ENCODE measurements at places on chromosomes 16 and 17.

GRCh38 chr17:28858801-28859355 lies 4.1 kb downstream of the ERAL1 start:
- no peak for DNase-seq

- DNase-seq = no peak
These were observed 34.9 kb upstream of the DHX8 start for GRCh38 chr17:43448720-43449469.

- DNase-seq = no peak
These were observed 52.5 kb upstream of the WSB1 start for GRCh38 chr17:27241346-27241946.

DNA sequence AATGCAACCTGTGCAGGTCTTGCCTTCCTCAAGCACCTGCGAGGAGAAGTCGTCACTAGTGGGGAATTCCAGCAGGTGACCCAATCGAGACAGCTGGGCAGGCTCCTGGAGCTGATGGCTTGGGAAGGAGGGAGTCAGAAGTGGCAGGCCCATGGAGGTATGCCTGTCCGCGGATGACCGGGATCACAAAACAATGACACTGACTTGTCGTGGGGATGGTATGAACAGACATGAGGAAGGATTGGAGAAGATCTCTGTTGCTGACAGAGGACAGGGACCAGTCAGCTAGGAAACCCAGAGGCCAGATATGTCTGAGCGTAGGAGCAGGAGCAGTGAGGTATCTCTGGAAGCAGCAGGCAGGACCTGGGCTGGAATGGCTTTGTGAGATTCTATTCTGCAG lies 233.3 kb downstream of the SOX9 start:
- no peak for DNase-seq

- peak; percentile 38 for DNase-seq
These were observed 13.4 kb upstream of the TAC4 start for GRCh38 chr17:49861150-49861884.

DNA sequence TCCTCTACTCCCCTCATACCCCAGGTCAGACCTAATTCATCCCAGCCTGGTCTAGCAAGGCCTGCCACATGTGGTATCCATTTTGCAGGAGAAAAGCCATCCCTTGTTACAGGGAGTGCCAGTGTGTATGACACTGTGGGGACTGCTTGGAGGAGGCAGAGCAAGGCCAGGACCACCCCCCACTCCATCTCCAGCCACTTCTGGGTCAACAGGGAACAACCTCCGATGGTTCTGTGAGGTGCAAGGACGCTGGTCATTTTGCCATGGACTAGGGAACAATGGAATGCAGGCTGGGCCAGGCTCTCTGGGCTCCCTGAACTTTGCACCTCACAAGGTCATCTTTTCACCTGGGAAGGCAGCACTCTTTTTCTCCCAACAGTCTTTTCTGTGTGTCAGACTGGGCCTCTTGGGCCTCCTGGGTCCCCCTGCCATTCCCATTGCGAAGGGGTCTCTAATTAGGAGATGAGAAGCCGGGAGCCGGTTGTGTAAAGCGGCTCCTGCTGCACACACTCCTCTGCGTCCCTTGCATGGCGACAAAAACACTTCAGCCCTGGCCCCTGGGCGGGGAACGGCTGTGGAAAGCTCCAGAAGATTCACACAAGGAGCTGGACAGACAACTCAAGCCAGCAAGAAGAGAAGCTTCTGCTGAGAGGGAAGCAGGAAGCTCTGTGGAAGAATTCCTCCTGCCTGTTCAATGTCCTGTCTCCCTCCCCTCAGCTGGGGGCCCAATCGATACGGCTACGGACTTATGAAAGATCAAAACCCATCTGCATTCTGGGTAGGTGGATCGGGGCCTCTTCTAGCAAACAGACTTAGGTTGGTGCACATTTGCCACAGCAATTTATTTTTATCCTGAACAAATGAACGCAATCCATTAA lies 38.5 kb upstream of the MTSS2 start:
- DNase-seq = no peak

GRCh38 chr17:73827627-73828291 lies 183.5 kb upstream of the SDK2 start:
- no peak for DNase-seq

DNA sequence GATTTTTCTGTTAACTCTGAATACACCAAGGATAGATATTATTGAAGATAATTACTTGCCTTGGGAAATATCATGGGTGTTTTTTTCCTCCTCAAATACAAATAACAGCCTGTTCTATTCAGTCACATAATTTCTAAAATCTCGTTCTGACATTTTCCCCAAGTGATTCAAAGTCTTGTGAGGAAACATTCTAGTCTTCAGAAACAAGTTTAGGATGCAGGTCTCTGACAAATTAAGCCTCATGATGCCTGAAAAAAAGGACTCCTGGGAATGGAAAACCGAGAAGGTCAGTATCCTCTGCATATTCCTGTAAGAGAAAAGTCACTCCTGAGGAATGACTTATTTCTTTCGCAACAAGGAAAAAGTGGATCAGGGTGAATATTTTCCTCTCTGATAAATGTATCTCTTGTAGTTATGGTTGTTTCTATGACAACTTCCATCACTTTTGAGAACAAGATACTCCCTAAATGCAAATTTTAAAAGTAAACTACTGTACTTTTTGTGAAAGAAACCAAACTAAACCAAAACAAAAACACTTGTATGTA lies 384.6 kb downstream of the CNTNAP4 start:
- no peak for DNase-seq

- DNase-seq = no peak
These were observed 885 bp upstream of the SLFN13 start for GRCh38 chr17:35449371-35449931.

GRCh38 chr16:11611871-11612664 lies 25.3 kb upstream of the LITAF start:
- DNase-seq = no peak

GRCh38 chr17:55898195-55898594 lies 147.3 kb downstream of the PCTP start:
- DNase-seq = no peak

- no peak for DNase-seq
These were observed 660.9 kb downstream of the MAF start for GRCh38 chr16:78939597-78939996.

DNA sequence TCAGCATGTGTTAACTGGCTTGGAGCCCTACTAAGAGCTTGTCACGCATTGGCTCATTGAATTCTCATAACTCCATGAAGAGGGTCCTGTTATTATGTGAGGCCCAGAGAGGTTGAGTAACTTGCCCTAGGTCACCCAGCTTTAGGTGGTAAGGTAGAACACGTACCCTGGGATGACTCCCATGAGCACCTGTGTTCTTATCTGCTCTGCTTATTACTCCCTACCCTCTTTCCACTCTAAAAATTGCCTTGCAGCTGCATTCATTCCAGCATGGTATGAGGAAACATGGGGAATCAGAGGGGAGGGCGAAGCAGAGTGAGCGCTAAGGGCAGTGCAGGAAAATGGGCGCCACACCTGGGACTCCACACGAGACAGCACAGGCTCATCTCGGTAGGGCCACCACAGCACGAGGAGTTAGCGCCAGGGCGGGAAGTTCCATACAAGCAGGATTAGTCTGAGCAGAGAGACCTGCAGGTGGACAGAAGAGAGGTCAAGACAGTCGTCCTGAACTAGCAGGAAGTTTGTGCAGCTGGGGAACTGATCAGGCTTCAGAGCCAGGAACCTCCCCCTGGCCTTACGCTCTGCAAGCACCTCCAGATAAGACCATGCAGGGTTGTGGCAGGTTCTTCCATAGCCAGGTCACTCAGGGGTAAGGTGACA lies 10.1 kb downstream of the COPZ2 start:
- DNase-seq = no peak

DNA sequence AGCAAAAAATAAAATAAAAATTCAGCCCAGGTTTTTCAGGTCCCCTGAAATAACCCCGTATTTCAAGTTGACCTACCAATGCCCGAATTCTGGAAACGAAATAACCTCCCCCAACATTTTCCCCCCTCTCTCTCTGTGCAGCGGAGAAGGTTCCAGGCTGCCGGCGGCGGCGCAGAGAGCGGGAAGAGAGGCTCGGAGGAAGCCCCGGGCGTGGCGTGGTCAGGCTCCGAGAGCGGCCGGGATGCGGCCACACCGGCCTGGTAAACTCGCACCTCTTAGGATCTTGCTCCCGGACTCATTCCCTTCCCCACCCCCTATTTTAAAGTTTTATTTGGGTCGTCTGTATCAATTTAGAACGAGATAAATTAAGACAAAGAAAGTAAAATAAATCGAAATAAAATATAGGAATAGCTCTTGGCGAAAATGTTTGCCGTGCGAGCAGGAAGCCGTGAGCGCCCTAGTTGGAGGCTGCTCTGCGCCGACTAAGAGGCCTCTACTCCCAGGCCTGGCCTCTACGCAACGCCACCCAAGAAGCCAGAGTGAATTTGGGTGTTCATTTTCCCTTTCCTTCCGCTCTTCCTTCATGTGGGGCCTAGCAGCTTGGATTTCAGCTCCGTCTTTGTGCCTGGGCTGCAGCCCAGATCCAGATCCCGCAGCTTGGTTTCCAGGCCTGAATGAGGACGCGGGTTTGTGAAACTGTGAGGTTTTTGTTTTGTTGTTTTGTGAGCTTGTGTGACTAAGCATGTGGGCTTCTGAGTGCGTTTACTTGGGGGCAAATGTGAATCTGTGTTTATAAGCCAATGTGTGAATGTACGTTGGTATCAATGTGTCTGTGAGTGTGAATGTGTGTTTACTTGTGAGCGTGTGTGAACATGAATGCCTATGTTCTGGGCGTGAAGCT lies 1.5 kb upstream of the HOXB6 start:
- DNase-seq = no peak

Measured in activated T-helper 9 cell treated with anti-CD3 and anti-CD28 coated beads, Interleukin-2, amount 50 U/mL, for 16 hours (primary cell).